ENCODE measurements at places on chromosomes 5 and 9.

DNA sequence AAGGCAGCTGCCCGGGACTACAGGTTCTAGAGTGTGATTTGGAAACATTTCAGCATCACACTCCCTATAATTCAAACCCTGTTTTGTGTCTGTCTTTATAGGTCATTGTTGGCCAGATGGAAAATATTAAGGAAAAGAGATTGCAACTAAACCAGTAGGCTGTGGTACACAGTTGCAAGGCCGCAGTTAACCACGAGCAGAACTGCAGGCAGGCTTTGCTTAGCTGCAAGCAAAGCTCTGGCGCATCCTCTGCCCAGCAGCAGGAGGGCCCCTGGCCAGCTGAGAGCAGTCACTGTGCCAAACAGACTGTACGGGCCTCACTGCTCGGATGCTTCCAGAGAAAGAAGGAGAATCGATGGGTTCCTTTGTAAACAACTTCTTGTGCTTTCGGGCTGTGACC is 204.5 kb downstream of the DENND1A start:
- DNase-seq = no peak

DNA sequence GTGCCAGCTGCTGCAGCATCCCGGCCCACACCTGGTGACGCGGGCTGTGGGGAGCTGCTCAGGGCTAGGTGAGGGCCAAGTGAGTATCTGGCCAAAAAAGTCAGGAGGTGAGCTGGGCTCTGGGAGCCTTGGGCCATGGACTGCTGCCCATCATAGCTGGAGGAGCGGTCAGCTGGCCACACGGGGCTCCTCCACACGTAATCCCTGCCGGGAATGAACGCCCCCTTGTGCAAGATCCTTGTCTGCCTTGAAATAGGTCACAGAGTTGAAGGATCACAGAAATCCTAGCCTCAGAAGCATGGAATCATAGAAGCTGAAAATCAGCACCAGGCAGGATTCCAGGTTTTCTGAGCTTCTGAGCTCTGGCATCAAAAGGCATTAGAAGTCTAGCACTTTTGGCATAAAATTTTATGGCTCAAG is 16.8 kb upstream of the COL27A1 start:
- DNase-seq = no peak

- DNase-seq = no peak
Measured at GRCh38 chr9:131525643-131526565, 5.2 kb downstream of the UCK1 start.

DNA sequence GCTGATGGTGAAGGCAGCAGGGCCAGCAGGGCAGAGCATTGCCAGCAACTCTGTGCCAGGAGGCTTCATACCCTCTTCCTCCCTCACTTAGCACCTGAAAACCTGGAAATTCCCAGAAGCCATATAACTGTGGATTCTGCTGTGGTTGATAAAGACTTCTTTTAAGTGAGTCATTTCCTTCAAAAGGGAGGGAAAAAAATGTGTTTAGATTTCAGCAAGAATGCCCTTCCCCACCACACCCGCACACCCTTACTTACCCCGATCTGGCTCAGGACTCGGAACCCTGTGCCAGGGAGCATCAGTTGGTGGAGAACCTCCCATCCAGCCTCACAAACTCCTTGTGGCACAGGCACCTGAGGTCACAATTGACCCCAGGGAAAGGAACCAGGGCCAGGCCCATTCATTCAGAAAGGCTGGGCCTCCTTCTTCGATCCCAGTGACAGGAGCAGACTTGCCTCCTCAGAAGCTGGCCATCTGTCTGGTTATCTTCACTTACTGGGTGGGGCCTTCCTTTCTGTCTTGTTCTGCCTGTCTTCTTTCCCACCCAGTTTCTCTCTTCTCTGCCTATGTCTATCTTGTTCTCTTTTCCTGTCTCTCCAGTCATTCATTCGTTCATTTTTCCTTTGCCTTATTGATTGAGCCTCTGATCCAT is 62.6 kb downstream of the PLAC8L1 start:
- no peak for DNase-seq

DNA sequence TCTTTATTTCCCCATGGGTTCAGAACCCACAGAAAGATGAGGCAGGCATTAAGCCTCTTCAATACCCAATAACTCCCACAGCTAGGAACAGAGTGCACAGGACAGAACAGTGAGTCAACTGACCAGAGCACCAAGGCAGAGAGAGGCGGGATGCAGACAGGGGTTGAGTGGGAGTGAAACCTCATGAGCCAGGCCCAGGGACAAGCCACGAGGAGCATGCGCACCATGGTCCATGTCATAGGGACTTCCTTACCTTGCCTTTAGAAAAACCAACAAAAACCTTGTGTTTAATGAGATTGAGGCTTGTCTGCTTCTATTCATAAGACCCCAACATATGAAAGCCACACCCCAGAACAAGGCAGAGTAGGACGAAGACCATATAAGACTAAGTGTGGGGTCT is 330.6 kb downstream of the DEPDC1B start:
- DNase-seq = no peak

GRCh38 chr9:136582977-136583735 is 37.3 kb upstream of the NOTCH1 start:
- no peak for DNase-seq

DNA sequence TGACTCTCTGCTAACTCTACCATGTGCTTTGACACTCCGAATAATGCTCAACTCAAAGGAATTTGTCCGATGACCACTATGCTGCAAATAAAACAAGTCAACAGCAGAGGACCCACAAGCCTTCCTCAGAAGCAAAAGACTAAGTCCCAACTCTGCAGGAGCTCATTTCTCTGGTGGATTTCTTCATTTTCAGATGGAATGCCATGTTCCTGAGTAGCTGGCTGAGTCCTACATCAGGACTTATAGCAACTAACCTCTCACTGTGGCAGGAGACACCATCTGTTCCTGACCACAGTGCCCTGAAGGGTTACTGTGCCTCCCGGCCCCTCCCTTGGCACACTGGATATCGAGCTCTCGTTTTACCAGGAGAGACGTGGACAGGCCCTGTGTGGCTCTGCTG is 20.8 kb downstream of the LHFPL2 start:
- DNase-seq = no peak

GRCh38 chr5:73796164-73797131 is 170.5 kb downstream of the ARHGEF28 start:
- peak; percentile 26 for DNase-seq

GRCh38 chr9:89434636-89435035 is 63.3 kb downstream of the SEMA4D start:
- no peak for DNase-seq

- peak; percentile 11 for DNase-seq
Measured at GRCh38 chr9:93265972-93266371, 82.0 kb downstream of the WNK2 start.

DNA sequence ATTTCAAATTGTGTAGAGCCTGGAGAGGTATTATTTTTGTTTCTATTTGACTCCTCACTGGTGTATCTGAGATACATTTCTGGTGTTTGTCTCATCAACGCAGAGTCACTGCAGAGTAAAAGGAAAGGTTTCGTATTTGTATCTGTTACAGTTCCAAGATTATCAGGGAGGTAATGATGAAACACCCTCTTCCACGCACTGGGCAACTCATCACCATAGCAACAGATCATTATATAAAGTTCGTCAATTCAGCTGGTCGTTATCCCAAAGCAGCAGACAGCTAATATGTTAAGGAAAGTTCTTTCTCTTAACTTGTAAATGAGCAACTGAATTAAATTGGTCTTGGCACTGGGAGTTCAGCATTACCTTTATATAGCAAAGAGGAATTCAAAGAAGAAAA is 513.5 kb downstream of the MTRR start:
- no peak for DNase-seq

DNA sequence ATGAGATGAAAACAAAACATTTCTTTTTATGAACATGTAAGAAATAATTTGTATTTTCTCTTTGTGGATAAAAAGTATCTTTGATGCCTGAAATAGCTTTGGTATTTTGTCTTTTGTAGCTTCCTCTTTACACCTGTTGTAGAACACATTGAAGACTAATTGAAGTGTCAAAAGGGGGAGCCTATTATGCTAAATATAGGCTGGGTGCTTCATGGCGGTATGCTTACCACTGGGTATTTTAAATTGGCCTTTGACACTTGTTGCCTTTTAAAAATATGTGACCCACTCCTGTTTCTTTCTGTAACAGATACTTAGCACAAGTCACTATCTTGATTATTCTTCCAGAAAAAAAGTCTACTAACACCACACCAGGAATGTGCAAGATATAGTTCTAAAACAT is 226.4 kb downstream of the KIAA0825 start:
- no peak for DNase-seq

DNA sequence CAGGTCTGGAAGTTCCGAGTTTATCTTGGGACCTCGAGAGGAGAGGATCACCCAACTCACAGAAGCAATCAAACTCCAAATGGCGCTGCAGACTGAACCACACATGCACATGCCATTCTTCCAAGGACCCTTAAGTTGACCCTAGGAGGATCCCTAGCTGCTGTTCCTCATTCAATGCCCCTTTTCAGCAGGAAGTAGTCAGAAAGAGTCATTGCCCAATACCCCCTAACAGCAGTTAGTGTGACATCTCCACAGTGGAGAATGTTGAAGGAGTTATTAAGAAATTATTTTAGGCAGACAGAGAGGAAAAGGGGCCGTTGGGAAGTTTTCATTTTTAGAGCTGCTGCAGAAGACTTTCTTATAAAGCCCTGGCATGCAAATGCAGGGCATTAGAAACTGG is 229.9 kb upstream of the DAB2 start:
- no peak for DNase-seq

Measured in GM10248 (cell line).